ENCODE measurements at places on chromosomes 6 and 20. TPM values are rescaled to one million over a fixed set of nuclear protein-coding genes. Genes with fewer than 3 reads are reported as not detected.

Gene TMC2
- total RNA-seq = not detected

Gene JPH2
- 50.5 TPM for total RNA-seq

Gene PPIL4
- total RNA-seq = 24.2 TPM

DNA sequence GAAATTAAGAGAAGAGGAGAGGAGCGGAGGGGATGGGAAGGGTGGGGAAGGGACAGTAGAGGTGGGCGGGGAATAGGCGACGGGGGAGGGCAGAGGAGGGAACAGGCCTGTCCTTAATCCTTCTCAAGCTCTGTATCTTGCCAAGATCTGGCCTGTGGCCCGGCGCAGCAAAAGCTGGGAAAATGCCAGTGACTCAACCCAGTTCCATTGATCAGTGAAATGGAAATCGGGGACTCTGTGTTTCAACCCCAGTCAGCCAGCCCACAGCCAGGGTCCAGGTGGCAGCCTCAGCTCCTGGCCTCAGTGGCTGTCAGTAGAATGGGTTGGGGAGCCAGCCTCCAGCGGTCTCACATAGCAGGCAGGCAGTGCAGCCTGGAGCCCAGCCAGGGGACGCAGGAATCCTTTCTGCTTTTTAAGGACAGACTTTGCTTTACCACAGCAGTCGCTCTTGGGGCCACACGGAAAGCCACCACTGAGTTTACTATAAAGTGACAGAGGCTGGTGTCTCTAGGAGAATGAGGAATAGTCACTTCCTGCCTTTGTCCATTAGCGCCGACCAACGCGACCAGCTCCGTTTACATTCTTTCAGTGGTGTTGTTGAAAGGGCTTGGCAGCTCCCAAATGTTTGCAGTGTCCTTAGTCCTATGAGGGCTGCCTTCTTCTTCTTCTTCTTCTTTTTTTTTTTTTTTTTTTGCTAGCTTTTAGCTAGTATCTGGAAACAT is 128.0 kb downstream of the RIN2 start:
- peak; percentile 62 for DNase-seq

DNA sequence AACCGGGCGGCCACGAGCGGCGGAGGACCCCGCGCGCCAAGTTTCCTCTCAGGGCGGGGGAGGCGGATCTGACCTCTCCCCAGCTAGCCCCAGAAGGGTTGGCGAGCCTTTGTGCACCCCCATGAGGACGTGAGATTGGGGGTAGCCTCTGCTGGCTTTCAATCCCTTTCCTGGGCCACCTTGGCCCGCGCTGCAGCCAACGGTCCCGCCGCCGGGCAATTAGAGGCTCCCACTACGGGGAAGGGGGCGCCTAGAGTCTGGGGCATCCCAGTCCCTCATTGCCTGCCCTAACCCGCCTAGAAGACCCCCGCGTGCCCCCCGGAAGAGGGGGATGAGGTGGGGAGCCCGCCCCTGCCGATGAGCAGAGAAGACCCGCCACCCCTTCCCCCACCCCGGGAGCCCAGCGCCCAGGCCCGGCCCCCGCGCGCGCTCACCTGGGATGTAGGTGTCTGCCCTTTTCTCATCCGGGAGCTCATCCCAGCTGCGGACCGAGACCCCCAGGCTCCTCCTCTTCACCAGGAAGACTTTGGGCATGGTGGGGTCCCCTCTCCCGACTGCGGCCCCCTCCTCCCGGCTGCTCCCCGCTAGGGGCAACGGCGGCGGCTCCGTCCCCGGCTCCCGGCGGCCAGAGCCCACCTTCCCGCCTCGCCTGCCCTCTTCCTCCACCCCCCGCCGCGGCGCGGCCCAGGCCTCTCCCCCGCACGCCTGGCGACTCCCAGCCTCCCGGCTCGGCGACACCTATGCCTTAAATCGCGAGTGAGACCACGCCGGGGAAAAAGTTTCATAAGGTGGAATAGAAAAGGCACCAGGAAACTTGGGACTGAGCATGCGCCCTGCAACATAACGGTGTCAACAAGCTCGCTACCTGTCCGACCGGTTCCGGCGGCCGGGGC is at the start of gene OVOL2:
OVOL2 (minus strand) TSS at position 816 of the 893 bp plus-strand sequence; CDS start at position 534, 282 bp downstream.
- DNase-seq = no peak

DNA sequence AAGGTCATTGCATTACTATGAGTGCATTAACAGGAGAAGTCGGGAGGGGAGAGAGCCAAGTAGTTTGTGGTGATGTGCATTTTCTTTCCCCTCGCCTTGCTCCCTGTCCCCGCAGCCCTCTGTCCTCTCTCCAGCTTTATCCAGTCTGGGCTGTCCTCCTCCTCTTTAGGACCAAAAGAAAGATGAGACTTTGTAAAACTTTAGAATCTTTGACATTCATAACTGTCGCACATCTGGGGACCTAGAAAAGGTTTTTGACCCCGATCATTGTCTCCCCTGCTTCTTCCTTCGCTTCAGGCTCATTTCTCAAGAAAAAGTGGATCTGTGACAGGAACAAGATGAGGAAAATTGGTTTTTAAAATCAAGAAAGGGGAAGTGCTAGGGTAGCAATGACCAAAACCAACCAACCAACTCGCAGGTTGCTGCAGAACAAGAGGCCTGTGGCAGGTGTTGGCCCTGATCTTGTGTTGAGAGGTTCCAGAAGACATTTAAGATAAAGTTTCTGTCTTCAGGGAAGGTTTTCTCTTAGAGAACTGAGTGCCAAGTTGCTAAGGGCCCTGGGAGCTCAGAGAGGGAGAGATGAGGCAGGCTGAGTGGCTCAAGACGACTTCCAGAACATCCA is 17.6 kb downstream of the SYTL3 start:
- no peak for DNase-seq

DNA sequence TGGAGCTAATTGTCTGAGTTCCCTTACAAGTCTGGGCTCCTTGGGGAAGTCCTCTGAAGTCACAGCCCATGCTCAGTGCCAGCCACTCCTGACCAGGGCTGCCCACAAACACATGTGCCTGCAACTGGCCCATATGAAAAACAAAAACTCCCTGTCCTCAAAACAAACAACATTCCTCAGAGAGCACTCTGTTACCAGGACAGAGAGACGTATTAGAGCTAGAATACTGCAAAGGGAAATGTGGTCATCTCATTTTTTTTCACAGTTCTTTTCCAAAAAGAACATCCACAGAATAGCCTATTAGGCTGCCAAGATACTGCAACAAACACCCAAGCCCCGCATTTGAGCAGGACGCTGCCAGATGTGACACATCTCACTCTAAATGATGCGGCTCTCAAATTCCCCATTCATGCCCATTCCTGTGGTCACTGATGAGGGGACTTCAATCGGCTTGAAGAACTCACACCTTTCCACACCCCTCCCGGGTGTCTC is 71.1 kb downstream of the SLC22A23 start:
- peak; percentile 15 for DNase-seq

GRCh38 chr6:36373368-36374019 is 14.0 kb downstream of the ETV7 start:
- no peak for DNase-seq

DNA sequence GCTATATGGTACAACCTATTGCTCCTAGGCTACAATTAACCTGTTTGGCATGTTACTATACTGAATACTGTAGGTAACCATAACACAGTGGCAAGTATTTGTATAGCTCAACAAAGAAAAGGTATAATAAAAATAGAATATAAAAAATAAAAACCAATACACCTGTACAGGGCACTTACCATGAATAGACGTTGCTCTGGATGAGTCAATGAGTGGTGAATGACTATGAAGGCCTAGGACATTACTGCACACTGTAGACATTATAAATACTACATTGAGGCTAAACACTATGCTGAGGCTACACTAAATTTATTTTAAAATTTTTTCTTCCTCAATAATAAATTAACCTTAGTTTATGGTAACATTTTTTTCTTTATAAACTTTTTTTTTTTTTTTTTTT is 18.6 kb downstream of the ELOVL5 start:
- no peak for DNase-seq

DNA sequence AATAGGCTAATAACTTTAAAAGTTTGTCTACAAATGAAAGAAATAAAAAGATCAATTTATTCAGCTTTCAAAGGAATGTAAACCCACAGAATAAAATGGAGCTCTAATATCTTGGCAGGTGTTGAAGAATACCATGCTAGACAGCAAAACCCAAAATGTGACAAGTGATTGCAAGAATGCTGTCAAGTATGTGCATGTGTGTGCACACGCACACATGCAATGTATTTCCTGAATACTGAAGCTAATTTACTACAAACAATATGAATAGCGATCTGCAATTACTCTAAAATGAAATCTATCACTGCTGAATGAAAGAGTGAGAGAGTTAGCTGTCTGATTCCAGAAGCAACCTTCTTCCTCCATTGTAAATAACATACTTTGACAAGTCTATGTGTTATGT is 179.2 kb upstream of the HSF2 start:
- DNase-seq = no peak

GRCh38 chr6:30841644-30842504 is 42.4 kb upstream of the DDR1 start:
- DNase-seq = peak; percentile 99

DNA sequence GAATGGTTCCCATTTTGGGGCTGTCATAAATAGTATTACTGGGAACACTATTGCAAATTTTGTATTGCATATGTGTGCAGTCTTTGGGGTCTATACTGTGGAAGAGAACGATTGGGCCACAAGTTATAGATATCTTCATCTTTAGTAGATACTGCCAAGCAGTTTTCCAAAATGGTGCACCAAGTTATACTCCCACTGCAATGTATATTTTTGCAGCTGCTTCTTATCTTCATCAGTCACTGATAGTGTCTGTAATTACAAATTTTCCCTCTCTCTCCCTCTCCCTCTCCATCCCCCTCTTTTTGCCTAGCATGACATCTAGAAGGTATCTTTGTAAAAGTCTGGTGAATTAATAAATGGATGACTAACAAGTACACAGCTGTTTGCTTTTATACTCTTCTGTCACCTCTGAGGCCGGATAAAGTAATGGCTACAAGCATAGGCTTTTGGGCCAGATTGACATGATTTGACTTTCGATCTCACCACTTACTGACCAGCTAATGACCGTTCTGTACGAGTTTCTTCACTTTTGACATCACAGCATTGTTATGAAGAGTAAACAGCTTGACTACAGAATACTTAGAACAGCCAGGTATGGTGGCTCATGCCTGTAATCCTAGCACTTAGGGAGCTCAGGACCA is 113.3 kb upstream of the SLC2A12 start:
- peak; percentile 26 for DNase-seq
